ENCODE measurements at places on chromosomes 5 and 9. TPM values are rescaled to one million over a fixed set of nuclear protein-coding genes. Genes with fewer than 3 reads are reported as not detected.

Gene CTNND2
- 0.21 TPM for total RNA-seq

Gene GRM6
- total RNA-seq: not detected

Gene TMEM232
- total RNA-seq: 0.78 TPM

Gene ADGRD2
- total RNA-seq: not detected

Gene GFRA3
- not detected for total RNA-seq

Gene NOL8
- 62.7 TPM for total RNA-seq

Gene OLFML2A
- not detected for total RNA-seq
